ENCODE measurements at places on chromosomes 6 and 20.

- peak; percentile 97 for DNase-seq
Observed at GRCh38 chr6:31114541-31114878, at the start of gene PSORS1C1. Gene PSORS1C1, plus strand, starts transcription at chr6:31114800. Its CDS starts 14,833 bp downstream, at chr6:31129633.

GRCh38 chr6:97947841-97948240 lies 664.8 kb upstream of the MMS22L start:
- DNase-seq = peak; percentile 3

- DNase-seq = no peak
Observed at GRCh38 chr6:2478200-2478599, 232.8 kb upstream of the GMDS start.

DNA sequence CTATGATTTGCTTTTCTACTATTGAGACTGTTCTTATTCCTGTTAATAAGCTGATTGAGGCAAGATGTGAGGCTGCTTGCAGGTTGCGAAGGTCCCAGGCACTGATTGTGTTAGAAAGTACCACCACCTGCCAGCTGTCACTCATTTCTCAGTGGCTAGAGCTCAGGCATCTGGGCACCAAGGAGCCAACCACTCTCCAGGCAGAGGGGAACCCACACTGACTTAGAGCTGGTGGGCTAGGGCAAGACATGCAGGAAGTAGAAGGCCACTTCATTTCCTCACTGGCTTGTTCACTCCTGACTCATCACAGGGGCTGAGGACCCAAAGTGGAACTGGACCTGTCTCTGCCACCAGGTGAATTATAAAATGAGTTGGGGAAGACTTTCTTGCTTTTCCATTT lies 7.8 kb upstream of the DLL1 start:
- no peak for DNase-seq

DNA sequence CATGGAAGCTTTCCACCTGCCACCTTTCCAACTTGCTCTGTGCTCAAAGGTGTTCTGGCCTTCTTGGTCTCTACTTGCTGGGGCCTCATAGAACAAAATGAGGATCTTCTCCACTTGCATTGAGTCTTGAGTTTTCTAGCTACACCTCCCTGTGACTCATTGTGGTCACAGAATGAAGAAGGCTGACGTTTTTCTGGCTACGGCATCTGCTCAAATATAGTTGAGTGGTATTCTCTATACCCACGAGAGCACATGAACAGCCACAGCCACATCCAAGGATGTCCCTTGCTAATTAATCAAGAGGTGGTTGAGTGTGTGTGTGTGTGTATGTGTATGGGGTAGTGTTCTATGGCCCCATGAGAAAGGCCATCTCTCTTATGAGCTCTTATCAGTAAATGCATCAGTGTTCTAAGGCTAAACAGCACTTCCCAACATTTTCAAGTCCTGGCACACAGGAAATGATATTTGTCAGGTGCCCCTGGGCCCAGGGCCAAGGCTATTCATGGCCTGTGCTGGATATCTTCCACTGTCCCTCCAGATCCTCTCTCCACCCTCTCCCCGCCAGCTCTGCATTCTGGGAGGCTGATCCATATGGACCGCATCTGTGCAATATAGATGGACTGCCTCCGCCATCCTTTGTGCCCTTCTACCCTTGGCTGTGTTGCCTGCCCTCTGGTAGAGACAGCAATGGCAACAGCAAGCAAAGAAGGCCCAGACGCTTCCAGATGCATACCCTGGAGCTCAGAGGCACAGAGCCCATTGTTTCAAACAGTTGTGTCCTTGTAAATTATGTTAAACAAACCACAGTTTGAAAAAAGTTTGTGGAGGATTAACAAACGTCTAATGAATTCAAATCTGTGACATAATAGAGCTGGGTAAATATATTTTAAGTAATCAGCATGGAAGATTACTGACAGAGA lies 150.2 kb downstream of the LRFN2 start:
- DNase-seq = no peak

DNA sequence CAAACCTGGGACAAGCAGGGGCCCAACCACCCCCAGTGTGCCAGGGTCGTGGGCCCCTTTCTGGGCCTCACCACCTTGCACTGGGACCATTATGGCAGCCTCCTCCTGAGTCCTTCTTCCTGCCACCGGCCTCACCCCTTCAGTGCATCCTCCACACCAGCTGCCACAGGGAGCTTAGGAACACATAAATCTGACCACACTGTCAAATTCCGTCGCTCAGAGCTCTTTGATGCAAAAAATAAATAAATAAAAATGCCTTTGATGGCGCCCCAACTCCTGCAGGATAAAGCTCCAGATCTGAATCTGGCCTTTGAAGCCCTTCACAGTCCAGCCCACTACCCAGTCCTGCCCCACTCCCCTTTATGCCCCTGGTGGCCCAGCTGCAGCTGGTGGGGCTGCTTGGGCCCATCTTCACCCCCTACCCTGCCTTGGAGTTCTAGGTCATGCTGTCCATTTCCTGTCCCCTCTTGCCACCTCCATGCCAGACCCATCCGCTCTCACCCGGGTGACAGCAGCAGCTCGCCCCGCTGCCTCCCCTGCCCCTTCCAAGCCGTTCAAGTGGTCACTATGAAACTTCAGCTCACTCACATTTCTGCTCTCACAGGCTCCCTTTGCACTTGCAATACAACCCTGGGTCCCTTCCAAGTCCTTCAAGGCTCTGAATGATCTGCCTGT lies 16.0 kb downstream of the MYH7B start:
- no peak for DNase-seq

GRCh38 chr6:130932438-130932837 lies 105.2 kb downstream of the SMLR1 start:
- peak; percentile 17 for DNase-seq

DNA sequence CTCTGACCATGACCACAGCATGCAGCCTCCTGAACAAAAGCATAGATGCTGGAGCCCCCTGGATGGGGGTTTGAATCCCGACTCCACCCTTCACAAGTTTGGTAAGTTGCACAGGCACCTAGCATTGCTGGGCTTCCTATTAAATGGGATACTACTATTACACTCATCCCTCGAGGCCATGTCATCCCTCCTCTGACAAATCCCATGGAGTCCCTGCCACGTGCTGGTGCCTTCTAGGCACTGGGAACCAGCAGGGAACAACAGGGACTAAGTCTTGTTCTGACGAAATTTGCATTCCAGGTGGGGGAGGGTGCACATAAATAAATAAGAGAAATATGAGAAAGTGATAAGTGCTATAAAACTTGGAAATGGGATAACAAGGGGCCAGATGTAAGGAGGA lies 15.3 kb upstream of the SIRPA start:
- no peak for DNase-seq

- DNase-seq = no peak
Observed at GRCh38 chr20:10511170-10511508, 76.0 kb downstream of the SLX4IP start.

DNA sequence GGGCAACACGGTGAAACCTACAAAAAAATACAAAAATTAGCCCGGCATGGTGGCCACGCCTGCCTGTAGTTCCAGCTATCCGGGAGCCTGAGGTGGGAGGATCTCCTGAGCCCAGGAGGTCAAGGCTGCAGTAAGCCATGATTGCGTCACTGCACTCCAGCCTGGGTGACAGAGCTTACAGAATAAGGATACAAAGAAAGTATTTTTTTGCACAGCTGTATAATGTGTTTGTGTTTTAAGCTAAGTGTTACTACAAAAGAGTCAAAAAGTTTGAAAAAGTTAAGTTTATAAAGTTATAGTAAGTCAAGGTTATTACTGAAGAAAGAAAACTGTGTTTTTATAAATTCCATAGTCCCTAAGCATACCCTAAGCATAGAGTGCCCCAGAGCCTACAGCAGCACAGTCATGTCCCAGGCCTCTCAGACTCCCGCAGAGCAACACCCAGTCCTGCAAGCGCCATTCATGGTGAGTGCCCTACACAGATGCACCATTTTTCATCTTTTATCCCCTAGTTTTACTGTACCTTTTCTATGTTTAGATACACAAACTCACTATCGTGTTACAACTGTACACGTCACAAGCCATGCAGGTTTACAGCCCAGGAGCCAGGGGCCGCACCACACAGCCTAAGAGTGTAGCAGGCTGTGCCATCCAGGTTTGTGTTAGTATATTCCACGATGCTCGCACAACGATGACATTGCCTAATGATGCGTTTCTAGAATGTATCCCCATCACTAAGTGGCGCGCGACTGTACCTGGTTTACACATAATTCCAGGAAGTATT lies 22.4 kb downstream of the TAF4 start:
- no peak for DNase-seq

- DNase-seq = no peak
Observed at GRCh38 chr6:13175759-13176158, 152.6 kb downstream of the TBC1D7 start.

GRCh38 chr6:46201702-46202101 lies 30.9 kb upstream of the ENPP5 start:
- DNase-seq = no peak

GRCh38 chr6:154754152-154754551 lies 20.9 kb downstream of the SCAF8 start:
- DNase-seq = peak; percentile 76
